Activated gamma-delta T cell (primary cell): ENCODE measurements at places on chromosomes 7 and 10.

GRCh38 chr10:129771024-129771423 lies 193.1 kb downstream of the EBF3 start:
- DNase-seq = no peak

DNA sequence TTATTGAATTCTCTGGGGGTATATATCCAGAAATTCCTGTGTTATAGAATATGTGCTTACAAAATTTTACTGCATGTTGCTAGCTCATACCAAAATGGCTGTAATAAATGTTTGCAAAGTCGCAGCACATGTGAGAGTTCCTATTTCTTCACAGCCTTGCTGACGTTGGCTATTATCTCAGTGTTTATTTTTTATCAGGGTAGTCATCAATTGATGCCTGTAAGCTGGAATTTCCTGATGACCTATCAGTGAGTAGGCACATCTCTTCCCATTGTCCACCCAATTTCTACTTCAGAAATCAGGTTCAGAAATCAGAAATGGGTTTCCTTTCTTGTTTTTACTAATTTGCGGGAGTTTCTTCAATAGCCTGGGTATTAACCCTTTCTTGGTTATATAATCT lies 268.1 kb upstream of the FZD8 start:
- DNase-seq = no peak

GRCh38 chr7:79774150-79774549 lies 320.7 kb upstream of the MAGI2 start:
- no peak for DNase-seq

- DNase-seq = no peak
Observed at GRCh38 chr7:26141077-26141476, 10.9 kb upstream of the NFE2L3 start.
